ENCODE measurements at places on chromosomes 7 and 10. TPM values are rescaled to one million over a fixed set of nuclear protein-coding genes. Genes with fewer than 3 reads are reported as not detected.

Gene SLC13A1
- total RNA-seq: not detected

Gene NUTM2B
- total RNA-seq: 0.31 TPM

Gene PITX3
- 0.13 TPM for total RNA-seq

Gene ADAMTS14
- 3.7 TPM for total RNA-seq

Gene TBL2
- 60.9 TPM for total RNA-seq

Gene CREB5
- 4.4 TPM for total RNA-seq

Gene ELMO1
- total RNA-seq: 6.3 TPM
